ENCODE measurements at places on chromosomes 6 and 20.

DNA sequence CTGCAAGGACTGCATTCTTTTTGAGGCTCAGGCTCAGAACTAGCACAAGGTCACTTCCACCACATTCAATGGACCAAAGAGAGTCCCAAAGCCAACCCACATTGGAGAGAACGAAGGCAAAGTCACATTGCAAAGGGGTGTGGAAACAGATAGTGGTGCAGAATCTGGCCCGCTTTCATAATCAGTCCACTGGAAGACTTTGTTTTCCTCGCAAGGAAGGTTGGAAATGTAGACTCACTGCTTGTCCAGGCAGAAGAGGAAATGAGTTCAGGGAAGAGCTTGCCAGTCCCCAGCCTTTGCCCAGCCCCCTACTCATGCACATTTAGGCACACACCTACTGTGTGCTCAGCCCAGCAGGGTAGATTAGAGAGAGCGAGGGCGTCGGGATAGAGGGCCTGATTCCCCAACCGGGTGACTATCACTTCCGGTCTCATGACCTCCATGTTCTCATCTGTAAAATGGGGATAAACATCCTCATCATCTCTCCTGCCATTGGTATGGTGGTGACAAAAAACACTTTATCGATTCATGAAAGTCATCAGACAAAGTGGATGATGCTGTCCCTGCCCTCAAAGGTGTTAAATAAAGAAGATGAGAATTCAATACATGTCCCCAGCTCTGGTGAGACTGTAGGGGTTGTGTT lies 24.3 kb upstream of the CCN5 start:
- no peak for DNase-seq

- DNase-seq = no peak
These were observed 17.2 kb downstream of the ABT1 start for GRCh38 chr6:26613689-26614683.

DNA sequence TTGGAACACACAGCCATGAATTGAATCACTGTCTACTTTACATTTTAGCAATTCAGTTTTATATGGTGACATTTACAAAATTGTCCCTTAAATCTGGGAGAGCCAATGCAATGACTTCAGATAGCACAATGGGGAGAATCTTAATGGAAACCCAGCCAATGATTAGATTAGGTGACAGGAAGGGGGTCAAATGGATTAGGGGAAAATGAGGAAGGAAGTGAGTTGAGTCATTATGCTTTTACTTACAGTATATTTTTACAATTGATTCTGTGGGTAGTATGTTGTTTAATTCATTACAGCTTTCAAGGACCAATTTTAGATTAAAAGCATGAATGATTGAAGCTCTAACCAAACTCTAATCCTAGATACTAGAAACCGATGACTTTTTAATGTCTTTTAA lies 229.8 kb downstream of the SOX4 start:
- no peak for DNase-seq

GRCh38 chr6:79599725-79600259 lies 31.3 kb upstream of the SH3BGRL2 start:
- DNase-seq = no peak

DNA sequence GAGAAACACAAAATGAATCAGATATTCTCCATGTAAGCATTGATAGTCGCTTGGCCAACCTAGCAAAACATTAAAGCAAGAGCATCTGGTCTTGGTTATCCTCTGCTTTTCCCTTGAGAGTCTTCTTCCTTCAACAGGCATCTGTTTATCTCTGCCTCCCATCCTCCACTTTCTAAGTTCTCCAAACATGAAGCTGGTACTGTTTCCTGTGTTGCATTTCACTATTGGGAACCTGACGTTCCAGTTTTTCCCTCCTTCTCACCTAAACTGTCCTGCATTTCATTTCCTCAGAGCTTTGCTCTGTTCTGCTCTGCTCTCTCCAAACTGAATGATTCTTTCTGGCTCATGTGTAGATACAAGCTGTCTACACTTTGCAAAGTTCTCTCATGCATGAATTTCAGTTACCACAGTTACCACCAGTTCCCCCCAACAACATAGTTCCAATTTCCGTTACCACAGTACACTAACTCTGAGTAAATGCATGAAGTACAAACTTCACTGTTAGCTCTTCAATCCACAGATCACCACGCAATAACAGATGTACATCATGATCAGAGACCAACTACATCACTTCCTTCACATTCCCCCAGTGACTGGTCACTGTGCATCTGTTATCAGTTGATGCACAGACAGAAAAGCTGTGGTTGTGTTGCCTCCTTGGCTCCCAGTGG lies 86.7 kb upstream of the F13A1 start:
- no peak for DNase-seq

DNA sequence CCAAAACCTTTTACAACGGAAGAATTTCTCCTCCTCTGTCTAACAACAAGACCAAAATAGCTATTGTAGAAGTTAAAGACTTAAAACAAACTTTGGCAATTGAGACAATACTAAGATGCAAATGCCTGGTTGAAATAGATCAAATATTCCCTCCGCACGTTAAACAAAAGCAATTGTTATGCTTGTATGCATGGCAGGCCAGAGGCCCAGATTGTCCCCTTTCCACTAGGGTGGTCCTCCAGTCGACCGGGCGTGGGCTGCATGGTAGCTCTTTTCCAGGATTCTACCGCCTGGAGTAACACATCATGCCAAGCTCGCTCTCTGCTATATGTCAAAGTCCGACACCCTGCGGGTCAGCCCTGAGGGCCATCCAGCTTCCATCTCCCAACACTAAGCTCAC lies 234.7 kb downstream of the RNGTT start:
- no peak for DNase-seq
